ENCODE measurements at places on chromosomes 11 and 22.

- DNase-seq: no peak
Observed at GRCh38 chr22:35593891-35594470, 23.1 kb downstream of the MB start.

- peak; percentile 11 for DNase-seq
Observed at GRCh38 chr11:69088676-69089146, 40.0 kb downstream of the TPCN2 start.

- DNase-seq: no peak
Observed at GRCh38 chr11:13105237-13105844, 96.2 kb downstream of the RASSF10 start.

DNA sequence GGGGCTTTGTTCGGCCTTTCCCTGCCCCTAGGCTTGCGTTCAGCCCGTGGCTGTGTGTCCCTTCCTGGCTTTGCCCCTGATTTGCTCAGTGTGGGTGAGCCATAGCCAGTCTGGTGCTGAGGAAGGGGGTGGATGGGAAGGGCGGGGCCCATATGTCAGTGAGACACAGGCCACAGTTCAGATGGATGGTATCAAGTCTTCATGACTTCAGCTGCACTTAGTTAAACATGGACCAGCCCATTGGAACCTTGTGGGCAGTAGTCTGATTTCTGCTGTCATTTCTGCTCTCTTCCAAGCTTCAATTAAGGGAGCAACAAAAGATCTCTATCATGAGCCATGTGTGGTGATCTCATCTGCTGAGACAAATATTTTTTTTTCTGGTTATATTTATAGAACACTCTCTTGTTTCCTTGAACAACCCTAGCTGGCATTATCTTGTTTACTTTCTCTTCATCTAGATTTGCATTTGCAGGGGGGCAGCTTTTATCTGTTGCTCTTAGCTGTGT, 21.6 kb upstream of the PEX26 start:
- DNase-seq: no peak

- DNase-seq: no peak
Observed at GRCh38 chr11:34259087-34259486, 98.7 kb downstream of the ABTB2 start.

DNA sequence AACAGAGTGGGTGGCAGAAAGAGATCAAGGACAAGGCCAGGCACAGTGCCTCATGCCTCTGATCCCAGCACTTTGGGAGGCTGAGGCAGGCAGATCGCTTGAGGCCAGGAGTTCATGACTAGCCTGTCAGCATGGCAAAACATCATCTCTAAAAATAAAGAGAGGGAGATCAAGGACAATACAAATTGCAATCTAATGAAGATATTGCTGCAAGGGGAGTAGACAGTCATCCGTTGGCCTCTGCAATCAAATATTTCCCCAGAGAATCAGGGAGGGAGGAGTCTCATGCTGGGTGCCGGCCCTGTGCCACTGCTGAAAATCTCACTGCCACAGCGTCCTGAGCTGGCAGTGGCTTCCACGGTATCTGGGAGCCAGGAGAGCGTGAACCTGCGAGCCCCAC, 19.4 kb upstream of the IL17RA start:
- no peak for DNase-seq

GRCh38 chr22:31892080-31892433, 52.3 kb upstream of the YWHAH start:
- no peak for DNase-seq

DNA sequence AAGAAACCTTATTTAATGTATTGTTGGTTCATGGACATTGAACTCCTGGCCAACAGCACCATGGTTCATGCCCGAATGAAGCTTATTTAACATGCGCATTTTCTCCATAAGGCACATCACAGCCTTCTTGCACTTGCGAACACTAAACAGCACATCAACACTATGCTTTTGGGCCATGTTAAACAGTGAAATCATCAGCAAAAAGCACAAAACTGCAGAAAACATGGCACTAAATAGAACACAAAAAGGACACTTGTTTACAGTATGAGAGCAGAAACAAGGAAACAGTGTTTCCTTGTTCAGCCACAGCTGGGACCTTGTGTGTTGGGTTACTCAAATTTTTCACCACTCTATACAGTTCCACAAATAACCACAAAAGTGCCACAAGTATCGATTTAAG, 122.3 kb downstream of the MSANTD4 start:
- DNase-seq: no peak

GRCh38 chr11:75011872-75012271, 23.1 kb downstream of the NEU3 start:
- DNase-seq: no peak

- DNase-seq: no peak
Observed at GRCh38 chr11:98600786-98601773, 419.7 kb upstream of the CNTN5 start.

- DNase-seq: no peak
Observed at GRCh38 chr11:120819003-120819402, 204.9 kb upstream of the TBCEL start.

DNA sequence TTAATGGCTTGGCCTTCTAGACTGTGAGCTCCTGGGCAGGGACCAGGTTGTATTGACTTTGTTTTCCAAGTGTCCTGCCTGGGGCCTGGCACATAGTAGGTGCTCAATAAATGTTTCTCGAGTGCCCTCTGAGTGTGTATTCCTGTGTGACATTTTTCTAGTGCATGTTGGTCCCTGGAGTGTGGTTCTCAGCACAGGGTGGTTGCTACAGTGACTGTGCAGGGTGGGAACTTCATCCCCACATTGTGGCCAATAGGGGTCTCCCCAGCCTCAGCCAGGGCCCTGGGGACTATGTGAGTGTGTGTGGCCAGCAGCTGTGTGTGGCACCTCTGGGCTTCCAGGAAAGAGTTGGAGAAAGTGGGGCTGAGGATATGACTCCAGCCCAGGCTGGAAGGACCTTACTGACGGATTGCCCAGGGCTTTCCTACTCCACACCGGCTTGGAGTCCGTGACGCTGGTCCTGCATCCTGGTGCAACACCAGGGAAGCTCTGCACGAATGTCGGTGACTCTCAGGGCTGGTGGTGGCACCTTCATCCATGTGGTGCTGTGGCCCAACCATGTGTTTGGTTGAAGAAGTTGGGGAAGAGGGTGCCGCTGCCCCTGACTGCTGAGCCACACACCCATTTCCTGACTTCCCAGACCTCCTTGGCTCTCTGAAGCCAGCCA, 9.0 kb upstream of the MARK2 start:
- DNase-seq: no peak

- DNase-seq: no peak
Observed at GRCh38 chr22:41092847-41093411, 537 bp downstream of the EP300 start.

GRCh38 chr11:12042215-12042676, 33.8 kb upstream of the DKK3 start:
- DNase-seq: no peak

GRCh38 chr11:113238721-113239120, 75.7 kb upstream of the TTC12 start:
- no peak for DNase-seq

DNA sequence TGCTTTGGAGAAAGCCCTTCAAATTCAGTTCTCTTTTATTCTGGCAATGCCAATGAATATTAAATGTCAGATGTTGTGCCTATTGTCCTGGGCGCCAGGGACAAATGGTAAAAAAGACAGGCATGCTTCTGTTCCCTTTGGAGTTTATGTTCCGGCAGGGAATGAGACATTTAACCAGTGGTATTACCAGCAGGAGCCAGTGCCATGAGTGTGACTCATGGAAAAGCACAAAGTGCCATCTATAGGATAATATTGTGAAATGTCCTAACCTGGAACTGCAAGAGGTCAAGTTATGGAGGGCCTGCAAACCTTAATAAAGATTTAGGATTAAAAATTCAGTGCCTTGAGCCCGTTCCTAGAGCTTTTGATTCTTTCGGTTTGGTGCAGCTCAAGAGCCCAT, 39.5 kb downstream of the REXO2 start:
- DNase-seq: no peak

DNA sequence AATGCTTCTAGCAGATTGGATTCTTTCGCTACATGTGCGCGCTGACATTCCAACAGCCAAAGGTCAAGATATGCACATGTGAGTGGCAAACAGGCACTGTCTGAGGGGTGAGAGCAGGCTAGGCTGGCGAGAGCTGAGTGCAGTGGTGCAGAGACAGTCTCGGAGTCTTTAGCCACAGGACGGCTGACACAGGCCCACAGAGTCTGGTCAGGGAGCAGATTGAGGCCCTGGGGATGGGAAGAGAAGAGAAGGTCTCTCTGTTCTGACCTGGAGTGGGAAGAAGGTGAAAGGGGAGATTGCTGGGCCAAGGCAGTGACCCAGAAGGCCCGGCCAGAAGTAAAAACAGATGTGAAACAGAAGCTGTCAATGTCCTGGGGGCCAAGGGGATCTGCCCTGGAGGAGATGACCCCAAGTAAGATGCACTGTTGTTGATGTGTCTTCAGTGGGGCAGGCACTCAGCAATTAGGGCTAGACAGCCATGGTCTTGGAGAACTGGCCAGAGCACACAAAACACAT, 197.8 kb downstream of the ETS1 start:
- no peak for DNase-seq

- DNase-seq: no peak
Observed at GRCh38 chr11:127345819-127346459, 345.4 kb upstream of the KIRREL3 start.

DNA sequence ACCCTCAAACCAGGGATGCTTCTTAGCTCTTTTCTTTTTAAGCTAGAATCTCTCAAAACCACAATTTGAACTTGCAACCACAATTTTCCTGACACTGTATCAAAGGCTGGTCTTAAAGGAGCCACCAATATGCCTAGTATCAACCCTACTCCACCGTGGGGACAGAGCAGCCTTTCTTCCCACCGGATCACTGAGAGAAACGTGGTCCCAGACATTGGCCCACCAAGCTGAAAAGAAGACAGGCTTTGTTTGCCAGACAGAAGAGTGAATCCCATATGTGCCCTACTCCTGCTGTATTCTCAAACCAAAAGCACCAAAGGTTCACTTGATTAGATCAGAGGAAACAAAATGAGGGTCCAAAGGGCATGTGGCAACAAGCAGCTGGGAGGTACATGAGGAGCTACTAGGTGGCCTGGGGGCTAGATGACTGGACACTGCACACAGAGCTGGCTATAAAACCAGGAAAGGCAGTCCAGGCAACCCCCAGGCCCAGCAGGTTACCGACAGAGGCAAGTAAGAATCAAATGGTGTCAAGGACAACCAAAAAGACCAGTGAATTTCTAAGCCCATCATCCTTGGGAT, 3.6 kb upstream of the VWCE start:
- DNase-seq: no peak

GRCh38 chr11:67584205-67584880, 731 bp downstream of the GSTP1 start:
- no peak for DNase-seq

GRCh38 chr22:24107661-24108060, 73.6 kb upstream of the SUSD2 start:
- DNase-seq: no peak

DNA sequence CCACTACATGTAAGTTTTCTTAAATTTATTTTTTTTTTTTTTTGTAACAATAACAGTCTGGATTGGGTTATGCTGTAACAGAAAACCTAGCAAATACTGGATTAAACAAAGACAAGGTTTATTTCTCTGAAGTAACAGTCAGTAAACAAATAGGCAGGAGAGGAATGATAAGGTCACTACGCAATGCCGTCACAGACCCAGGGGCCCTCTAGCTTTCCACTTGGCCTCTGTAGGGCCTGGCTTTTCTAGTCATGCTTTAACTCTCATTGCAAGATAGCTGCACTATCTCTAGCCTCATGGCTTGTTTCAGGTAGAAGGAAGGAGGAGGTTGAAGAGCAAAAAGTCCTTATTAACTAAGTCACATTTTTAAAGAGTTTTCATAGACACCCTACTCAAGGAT, 6.5 kb downstream of the OR10A6 start:
- no peak for DNase-seq

GRCh38 chr22:35862697-35863096, 145.0 kb downstream of the APOL5 start:
- no peak for DNase-seq

- DNase-seq: no peak
Observed at GRCh38 chr11:19768197-19768596, 55.6 kb downstream of the NAV2 start.

- DNase-seq: no peak
Observed at GRCh38 chr22:29309332-29310064, 3.0 kb downstream of the GAS2L1 start.

DNA sequence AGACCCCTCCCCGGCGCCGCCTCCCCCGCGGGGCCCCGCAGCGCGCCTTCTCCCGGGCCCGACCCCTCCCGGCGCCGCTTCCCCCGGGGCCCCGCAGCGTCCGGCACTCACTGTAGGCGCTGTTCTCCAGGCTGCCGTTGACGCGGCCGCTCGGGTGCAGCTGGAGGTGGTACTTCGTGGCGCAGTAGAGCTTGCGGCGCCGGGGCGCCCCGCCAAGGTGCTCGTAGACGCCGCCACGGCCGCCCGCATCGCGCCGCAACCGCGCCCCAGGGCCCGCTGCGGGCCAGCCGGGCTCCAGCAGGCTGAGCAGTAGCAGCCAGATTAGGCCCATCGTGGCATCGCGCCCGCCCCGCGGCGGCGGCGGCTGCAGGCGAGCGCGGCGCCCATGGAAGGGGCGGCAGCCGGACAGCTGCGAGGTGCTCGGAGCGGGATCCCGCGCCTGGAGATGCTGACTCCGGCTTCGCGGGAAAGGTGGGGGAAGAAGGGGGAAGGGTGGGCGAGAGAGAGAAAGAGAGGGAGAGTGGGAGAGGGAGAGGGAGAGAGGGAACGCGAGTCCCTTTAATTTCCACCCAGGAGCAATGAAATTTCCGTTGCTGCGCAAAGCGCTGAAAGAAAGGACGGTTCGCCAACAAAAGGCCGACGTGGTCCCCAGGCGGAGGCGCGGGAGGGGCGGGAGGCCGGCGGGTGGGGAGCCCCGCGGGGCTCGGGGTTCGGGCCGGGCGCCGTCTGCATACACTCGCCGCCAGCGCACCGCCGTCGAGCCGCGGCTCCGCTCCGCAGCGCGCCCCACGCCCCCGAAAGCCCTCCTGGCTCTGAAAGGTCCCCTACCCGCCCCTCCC, at the start of gene FGF3:
TSS of gene FGF3 (minus strand) at position 814 of the 839 bp plus-strand sequence. CDS start at position 331, 483 bp downstream.
- DNase-seq: no peak

- no peak for DNase-seq
Observed at GRCh38 chr11:19253817-19254216, 13.1 kb upstream of the E2F8 start.

DNA sequence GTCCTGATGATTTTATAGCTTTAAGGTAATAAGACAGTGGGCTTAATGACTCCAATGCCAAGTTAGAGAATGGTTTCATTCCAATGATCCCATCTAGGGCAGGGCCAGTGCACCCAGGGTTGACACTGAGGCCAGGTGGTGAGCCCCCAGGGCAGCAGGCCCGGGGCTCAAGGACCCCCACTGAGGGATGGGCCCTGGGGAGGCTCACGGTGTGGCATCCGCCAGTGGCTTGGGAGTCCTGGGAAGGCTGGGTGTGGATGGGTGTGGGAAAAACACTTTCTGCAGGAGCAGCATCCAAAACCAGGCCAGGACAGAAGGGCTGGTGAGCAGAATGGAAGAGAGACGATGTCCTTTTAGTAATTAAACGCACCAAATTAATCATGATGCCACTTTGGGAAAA, 626.3 kb downstream of the TBC1D22A start:
- DNase-seq: no peak

GRCh38 chr22:36286096-36286957, 33.4 kb downstream of the APOL1 start:
- DNase-seq: no peak

Data from stimulated activated CD8-positive, alpha-beta memory T cell treated with anti-CD3 and anti-CD28 coated beads, Interleukin-4, amount 100 ng/mL, for 4 hours (primary cell).